WERI-Rb-1 (cell line): ENCODE measurements at places on chromosomes 12 and 14.
A peak's percentile ranks its signal among the peaks of the same experiment; 100 is the strongest.

DNA sequence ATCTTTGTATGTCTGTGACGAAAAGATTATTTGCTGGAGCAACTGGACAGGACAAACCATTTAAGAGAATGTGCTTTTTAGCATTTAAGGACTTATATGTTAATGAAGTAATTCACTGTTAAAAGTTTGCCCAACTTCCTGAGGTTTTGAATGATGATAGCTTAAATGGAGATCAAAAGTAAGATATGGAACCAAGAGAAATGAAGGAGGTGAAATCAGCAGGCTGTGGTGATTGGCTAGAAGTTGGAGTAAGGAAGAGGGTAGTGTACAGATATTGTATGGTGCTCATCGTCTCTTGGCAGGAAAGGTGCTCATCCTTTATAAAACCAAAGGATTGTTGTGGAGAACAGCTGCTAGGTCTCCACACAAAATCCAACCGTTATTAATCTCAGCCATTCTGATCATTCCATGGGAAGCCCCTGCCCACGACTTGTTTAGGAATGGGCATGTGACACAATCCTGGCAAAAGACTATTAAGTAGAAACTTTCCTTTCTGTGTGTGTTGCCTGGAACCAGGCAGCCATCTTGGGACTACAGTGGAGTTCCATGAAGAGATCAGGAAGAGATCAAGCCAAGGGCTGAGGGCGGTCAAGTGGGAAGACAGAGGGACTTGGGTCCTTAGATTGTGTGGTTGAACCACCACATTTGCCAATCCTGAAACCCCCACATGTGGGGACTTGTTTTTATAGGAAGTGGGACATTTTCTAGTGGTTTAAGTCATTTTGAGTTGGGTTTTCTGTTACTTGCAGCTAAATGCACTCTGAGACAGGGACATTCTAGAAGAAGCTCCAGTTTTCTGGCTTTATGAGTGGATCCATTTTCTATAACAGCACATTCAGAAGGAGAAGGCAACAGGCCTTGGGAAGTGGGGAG, 56.8 kb upstream of the CHST11 start:
- DNase-seq: no peak

- peak; percentile 27 for DNase-seq
Observed at GRCh38 chr12:49882851-49883464, 20.7 kb downstream of the FAIM2 start.

GRCh38 chr14:45135156-45135555, 574 bp upstream of the FANCM start:
- DNase-seq: no peak

- no peak for DNase-seq
Observed at GRCh38 chr14:99412117-99413061, 68.3 kb downstream of the SETD3 start.

DNA sequence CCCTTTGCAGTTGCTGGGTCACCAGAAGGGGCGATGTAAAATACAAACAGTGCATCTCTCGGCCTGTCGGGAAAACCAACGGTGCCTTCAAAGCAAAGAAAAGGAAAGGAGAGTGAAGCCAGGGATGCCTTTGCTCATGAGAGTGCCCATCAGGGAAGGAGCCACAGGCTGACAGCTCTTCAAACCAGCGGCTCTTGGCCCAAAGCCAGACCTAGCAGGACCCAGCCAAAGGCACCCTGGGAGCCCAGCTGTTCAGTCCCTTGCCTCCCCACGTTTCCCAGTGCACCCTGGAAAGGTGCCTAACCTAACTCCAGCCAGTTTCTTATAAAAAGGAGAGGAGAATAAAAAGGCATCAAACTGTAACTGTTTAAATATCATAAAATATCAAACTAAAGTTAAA, 29.2 kb downstream of the PRMT8 start:
- DNase-seq: no peak
